Activated CD4-positive, alpha-beta T cell treated with anti-CD3 and anti-CD28 coated beads for 36 hours (primary cell): ENCODE measurements at places on chromosomes 5 and 9.

- DNase-seq: no peak
Observed at GRCh38 chr5:95446560-95447221, 55.5 kb downstream of the FAM81B start.

DNA sequence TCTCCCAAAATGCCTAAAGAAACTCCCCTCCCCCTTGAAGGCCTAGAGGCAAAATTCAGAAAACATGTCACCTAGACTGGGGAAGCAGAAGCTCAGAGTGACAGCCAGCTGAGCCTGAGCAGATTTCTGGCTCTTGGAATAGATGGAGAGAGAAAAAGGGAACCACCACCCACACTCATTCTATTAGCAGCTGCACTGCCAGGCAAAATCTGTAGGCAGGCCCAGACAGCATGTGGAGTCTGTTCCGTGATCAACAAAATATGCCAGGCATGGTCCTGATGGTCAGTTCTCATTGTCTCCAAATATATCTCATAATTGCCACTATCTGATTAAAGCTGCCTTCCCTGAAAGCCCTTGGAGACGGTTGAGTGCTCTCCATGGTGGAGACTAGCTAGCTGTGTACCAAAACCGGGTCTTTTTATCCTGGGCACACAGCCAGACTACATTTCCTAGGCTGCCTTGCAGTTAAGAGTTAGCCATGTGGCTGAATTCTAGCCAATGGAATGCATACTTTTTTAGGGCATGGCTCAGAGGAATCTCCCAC is 131.7 kb upstream of the GPR151 start:
- DNase-seq: no peak

GRCh38 chr9:19690128-19690527 is 98.7 kb downstream of the SLC24A2 start:
- DNase-seq: no peak

GRCh38 chr5:55600497-55601203 is 65.9 kb upstream of the PLPP1 start:
- DNase-seq: peak; percentile 18

DNA sequence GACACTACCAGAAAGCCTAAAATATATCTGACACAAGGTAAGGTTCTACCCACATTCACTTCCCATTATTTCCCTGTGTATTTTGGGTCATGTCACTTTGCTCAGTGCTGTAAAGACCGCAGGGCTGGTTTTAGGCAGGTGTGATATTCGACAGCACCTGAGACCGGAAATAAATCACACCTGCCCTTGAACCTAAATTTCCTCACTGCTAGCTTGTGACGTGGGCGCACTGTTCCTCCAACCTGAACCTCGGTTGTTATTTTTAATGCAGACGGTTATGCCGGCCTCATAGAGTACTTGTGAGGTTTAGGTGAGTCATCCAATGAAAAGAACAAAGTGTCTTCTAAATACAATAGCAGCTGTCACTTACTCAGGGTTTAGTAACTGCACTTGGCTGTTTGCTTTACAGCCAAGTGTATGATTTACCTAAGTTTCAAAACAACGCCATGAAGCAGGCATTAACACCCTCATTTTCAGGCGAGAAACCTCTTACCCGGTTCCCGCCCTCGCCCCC is 20.7 kb upstream of the ZNF782 start:
- peak; percentile 60 for DNase-seq

DNA sequence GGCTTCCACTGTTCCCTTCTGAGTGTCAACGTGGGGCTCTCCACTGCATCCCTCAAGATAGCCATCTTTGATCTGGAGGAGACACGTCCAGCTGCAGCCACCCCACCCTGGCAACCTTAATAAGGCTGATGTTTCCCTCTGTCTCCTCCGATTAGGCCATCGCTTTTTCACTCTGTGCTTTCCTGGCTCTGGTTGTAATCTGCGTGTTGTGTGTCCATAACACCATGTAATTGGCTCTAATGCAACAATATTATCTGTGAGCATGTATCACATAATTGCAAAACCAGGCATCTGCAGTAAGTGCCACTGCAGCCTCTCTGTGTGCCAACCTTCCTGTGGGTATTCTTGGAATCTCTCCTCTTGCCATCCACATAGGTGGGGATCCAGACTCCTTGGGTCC is 249.9 kb upstream of the PANK3 start:
- no peak for DNase-seq

GRCh38 chr5:173155912-173156311 is 11.6 kb downstream of the BNIP1 start:
- no peak for DNase-seq

GRCh38 chr5:96024683-96025475 is 63.2 kb upstream of the ELL2 start:
- DNase-seq: no peak

DNA sequence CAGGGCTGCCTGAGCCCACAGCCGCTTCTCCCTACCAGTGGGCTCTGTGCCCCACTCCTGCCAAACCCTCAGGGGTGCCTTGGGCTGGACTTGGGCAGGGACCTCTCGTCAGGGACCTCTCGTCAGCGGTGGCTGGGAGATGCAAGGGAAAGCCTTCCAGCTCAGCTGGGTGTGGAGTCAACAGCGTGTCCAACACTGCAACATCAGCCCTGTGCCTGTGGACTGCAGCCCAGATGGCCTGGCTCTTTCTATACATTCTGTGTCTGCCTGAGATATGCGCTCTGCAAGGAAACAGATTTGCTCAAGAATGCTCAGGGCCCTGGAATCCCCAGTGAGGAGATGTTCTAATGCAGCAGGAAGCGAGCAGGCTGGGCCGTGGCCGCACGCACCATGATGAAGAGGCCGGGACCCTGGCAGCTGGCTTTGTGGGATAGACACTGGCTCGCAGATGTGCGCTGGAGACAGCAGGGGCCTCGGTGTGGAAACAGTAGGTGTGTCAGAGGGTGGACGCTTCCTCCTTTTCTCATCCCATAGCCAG is 85.0 kb upstream of the COL5A1 start:
- no peak for DNase-seq

DNA sequence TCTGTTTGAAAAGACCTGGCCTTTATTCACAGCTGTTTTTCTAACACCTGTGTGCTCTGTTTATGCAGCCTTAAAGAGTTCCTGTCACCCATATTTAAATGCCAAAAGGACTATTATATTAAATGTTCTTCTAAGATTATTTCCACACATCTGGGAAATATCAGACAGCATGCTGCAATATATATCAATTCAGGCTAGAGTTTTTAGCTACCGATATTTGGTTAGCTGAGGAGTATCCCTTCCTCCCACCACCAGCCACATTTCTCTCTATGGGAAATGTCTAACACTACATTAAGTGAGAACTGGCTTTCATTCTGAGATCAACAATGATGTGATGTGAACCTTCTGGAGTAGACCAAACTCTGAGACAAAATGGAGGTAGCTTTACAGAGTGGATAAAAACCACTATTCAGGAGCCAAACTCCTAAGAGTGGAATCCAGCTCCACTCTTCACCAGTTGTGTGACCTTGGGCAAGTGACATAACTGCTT is 509.2 kb downstream of the ZNF608 start:
- no peak for DNase-seq

DNA sequence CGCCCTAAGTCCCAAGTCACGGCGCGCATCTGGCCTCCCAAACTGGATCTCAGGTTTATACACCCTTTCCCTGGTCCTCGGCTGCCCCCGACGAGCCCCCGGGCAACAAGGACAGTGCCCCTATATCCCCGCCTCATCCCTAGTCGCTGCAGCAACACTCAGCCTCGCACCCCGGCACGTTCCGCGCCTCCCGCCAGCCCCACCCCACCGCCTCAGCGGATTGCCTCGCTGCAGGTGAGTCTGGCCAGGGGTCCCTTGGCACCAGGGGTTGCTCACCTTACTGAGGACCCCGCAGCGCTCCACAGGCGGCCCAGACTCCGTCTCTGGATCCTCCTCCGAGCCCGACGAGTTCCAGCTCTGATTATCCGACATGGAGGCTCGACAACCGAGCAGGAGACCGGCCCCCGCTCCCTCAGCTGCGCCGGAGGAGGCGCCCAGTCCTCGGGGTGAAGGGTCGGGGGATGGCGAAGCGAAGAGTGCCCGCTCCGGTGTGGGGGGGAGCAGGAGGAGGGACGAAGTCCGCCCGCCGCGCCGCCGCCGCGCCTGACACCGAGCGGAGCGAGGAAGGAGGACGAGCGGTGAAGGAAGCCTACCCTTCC is 494 bp downstream of the CERT1 start:
- no peak for DNase-seq

GRCh38 chr5:178762960-178763359 is 32.5 kb upstream of the ZNF354A start:
- DNase-seq: no peak

DNA sequence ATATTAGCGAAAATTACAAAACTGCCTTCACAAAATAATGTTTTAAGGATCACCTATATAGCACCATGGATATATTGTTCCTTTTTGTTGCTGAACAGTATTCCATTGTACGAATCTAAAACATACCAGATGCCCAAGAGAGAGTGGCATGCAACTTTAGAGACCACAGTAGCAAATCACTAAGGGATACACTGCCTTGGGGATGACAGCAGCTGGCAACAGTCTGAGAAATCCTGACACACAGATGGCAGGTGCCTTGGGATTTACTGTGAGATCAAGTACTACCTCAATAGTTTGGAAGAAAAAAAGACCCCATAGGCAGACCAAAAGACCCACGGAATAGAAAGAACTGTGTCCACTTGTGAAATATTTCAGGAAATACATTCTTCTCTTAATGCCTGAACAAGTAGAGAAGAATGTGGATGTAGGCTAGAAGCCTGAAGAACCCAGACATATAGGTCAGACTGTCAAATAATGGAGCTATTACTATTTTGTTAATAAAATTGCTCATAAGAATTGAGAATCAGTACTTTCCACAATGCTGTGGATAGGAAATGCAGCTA is 53.4 kb downstream of the PLPP1 start:
- no peak for DNase-seq

DNA sequence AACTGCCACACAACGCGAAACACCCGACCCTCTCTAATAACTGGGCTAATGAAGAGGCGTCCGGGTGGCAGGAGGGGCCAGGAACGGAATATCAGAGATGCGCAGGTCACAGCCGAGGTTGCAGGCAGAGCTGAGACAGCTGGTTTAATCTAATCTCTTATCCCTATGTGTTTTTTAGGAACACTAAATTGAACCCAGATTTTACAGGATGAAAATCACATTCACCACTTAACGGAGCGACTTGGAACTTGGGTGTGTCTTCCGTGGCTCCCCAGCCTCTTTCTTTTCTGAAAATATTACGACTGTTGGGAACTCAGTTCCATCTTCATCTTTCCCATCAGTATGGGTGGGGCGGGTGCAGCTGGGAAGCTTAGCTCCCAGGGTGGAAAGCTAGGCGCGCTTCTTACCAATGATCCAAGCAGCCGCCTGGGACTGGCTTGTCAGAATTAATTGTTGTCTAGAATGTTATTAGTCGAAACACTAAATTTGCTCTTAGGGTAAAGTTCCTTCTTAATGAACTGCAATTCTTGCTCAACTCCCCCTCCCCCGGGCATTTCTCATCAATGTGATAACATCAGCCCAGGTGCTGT is 92.5 kb downstream of the IRX2 start:
- no peak for DNase-seq

DNA sequence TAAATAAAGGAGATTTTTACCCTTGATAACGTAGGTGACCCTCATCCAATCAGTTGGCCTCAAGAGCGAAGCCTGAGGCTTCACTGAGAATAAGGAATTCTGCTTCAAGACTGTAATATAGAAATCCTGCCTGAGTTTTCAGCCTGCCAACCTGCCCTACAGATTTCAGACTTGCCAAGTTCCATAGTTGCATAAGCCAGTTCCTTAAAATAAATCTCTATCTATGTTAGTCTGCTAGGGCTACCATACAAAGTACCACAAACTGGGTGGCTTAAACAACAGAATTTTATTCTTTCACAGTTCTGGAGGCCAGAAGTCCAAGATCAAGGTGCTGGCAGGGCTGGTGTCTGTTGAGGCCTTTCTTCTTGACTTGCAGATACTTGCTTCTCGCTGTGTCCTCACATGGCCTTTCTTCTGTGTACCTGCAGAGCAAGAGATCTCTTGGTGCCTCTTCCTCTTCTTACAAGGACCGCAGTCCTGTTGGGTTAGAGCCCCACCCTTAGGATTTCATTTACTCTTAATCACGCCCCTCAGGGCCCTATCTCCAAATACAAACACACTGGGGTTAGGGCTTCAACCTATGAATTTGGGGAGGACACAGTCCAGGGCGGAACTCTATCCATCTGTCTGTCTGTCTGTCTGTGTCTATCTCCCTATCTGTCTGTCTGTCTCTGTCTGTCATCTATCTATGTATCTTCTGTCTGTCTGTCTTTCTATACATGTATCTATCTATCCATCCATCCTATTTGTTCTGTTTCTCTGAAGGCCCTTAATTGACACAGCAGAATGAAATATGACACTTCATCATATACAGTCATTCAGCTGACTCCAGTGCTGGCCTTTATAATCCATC is 17.0 kb upstream of the CMBL start:
- DNase-seq: no peak

- DNase-seq: no peak
Observed at GRCh38 chr5:158380661-158381060, 521.7 kb upstream of the CLINT1 start.

GRCh38 chr5:74951865-74952264 is 85.7 kb upstream of the FAM169A start:
- DNase-seq: no peak

GRCh38 chr9:21461377-21461776 is 20.7 kb downstream of the IFNE start:
- DNase-seq: no peak

- DNase-seq: no peak
Observed at GRCh38 chr9:16671591-16672137, 198.8 kb downstream of the BNC2 start.

DNA sequence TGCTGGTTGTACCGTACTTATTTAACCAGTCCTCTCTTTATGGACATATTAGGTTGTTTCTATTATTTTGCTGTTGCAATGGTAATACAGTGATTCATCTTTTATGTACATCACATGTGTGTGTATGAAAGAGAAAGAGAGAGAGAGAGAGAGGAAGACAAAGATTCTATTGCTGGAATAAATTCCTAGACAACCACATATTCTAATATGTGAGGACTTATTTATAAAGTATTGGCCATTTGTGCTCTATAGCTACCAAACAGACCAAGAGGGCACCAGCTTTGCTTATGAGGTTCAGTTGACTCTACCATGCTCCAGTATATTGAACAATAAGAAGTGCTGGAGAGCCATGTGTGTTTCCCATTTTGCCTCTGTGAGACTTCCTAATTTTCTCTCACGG is 513.5 kb downstream of the DMAC1 start:
- DNase-seq: no peak

GRCh38 chr5:6236858-6237481 is 141.4 kb downstream of the MED10 start:
- DNase-seq: no peak

DNA sequence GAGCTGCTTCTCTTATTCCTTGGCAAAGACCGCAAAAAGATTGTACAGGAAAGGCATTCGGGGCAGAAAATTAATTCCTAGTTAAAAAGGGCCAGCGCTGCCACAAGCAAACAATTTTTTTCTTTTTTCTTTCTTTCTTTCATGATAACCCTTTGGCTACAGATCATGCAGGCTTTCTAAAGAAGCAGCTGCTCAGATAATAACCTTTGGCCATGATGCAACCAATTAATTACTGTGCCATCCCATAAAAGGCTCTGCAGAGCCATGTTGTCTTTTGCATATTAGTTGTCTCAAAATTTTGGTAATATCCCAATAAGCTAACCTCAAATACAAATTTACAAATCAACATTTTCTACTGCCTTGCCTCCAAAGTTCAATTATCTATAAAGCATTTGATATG is 758.4 kb upstream of the SEMA6A start:
- no peak for DNase-seq

- no peak for DNase-seq
Observed at GRCh38 chr9:130870491-130871381, 25.9 kb downstream of the QRFP start.

- no peak for DNase-seq
Observed at GRCh38 chr5:29758986-29759421, 1434.5 kb upstream of the CDH6 start.

GRCh38 chr9:133990366-133991213 is 1.5 kb downstream of the VAV2 start:
- peak; percentile 15 for DNase-seq
